Hypothalamus (tissue), 51 donors: ENCODE measurements at places on chromosomes 5 and 9.

- no peak for DNase-seq
Observed at GRCh38 chr5:154728939-154729588, 26.1 kb upstream of the LARP1 start.

GRCh38 chr5:146076455-146076854 is 28.9 kb downstream of the PLAC8L1 start:
- no peak for DNase-seq

GRCh38 chr5:54753034-54753433 is 232.4 kb downstream of the ESM1 start:
- no peak for DNase-seq

DNA sequence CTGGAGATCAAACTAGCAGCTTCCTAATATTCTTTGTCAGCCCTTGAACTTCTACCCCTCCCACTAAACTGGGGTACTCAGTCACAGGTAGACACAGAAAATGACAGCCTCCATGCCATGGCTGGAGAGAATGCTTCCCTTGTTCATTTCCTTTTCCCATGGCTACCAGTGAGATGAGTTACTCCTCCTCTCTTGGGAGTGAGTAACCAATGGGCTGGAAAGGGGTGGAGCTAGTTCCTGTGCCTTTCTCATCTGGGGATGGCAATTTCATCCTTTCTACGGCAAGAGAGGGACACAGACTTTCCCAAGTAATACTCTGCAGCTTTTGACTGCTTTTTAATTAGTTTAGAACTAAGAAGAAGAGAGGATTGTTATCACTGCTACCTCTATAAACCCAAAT is 1045.6 kb upstream of the WWC1 start:
- DNase-seq, result no peak

DNA sequence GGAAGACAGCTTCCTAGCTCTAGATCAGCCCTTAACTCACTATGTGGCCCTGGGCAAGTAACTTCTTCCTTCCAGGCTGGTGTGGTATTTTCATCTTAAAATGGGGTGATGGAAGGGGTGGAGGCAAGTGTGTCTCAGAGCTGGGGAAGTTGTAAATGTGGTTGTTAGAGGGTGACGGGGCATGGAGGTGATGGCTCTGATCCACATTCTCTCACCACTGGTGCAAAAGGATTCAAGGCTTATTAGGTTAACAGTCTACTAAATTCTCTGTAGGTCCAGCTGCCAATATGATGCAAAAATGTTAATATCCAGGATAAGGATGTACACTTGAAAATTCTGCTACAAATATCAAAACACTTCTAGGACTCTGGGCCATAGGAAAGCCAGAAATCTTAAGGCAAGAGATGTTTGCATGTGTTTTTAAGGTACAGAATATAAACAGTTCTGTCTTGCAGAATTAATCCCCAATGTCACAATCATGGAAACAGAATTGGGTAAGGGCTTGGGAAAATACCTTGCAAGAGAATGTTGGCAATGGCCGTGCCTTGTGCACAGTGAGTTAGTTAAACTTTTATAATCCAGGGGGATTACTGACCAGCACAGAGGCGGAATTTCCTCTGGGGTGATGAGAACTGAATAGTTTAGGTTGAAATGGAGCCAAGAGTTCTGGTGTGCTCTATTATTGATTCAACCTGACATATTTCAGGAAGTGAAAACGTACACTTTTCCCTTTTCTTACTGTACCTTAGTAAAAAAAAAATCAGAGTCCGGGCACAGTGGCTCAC is 19.8 kb downstream of the TNFSF15 start:
- DNase-seq, result no peak

DNA sequence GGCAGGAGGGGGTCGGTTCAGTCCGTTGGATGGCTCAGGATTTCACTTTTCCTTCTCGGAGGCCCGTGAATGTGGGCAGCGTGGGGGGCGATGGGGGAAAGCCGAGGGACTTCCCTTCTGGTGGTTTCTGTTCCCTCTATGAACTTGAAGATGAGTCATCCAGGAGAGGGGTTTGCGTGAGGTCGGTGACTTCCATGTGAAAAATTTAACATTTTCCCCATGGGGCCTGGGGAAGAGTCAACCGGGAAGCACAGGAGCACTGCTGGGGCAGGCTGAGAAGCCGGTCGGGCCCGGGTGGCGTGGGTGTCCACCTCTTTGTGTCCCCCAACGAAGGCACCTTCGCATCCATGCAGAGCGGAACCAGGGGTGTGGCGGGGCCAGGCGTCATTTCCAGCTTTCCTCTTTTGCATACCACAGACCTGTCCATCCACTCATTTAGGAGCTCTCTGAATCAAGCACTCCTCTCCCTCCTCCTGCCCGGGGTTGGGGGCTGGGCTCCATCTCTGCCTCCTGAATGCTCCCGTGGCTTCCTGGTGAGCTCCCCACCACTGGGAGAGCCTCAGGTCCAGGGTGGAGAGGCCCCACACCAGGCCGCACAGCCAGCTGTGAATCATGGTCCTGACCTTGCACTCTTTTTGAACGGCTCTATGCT is 68.4 kb downstream of the ANKRD33B start:
- DNase-seq, result no peak
